ENCODE measurements at places on chromosomes 1 and 21. TPM values are rescaled to one million over a fixed set of nuclear protein-coding genes. Genes with fewer than 3 reads are reported as not detected.

LCE3E gene
- total RNA-seq = not detected

PDPN gene
- 8.5 TPM for total RNA-seq

CD244 gene
- total RNA-seq = not detected

HPCA gene
- not detected for total RNA-seq

HCRTR1 gene
- total RNA-seq = not detected

CHAF1B gene
- 0.43 TPM for total RNA-seq

DNA sequence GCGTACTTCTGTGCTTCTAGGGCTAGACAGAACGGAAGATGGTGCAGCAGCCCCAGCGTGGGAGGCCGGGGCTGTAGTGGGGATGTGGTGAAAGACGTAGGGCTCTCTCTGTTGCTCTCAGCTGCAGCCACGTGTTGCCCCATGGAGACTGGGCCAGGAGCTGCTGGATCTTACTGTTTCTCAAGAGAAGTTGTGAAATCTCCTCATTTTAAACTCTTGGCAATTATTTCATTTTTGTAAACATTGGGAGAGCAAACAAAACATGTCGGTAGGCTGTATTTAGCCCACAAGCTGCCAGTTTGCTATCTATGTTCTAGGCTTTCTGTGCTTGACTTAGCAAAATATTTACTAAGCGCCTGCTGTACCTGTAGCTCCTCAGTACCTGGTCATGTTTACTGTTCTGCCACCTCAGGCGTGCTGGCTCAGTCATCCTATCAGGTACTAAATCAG is 15.9 kb upstream of the ELOA start:
- peak; percentile 74 for DNase-seq

GRCh38 chr1:234915924-234916675 is 212.5 kb downstream of the TOMM20 start:
- peak; percentile 72 for DNase-seq

- no peak for DNase-seq
Observed at GRCh38 chr1:209756615-209757445, 977 bp downstream of the TRAF3IP3 start.

DNA sequence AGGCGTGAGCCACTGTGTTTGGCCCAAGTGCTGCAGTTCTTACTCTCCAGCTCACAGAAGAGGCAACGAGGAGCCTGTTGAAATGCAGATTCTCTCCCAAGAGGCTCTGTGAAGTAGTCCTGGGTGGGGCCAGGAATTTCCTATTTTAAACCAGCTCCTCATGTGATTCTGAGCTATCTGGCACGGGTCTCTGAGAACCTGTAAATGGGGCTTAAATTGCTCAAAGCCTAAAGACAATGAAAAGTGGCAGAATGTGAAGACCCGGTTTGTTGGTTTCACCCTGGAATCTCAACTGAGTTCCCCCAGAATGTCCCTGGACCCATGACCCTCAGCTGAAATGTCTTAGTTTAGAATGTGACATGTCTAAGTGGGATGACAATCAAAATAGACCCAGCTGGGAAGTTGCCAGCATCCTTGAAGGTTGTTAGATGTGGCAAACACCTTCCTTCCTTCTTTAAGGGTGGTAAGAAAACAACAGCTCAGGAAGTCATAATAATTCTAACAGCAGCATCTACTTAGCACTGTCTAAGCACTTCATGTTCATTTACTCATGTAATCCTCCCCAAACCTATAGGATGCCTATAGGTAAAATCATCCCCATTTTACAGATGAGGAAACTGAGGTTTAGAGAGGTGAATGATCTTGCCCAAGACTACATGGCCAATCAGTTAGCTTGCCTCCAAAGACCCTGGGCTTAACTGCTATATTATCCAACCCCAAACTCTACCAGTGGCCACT is 20.9 kb upstream of the ATP5PO start:
- DNase-seq = no peak

- DNase-seq = no peak
Observed at GRCh38 chr1:192445241-192445640, 128.4 kb downstream of the RGS21 start.

- DNase-seq = no peak
Observed at GRCh38 chr1:29708381-29708780, 472.1 kb downstream of the PTPRU start.

- DNase-seq = no peak
Observed at GRCh38 chr21:42887326-42887725, 5.8 kb upstream of the NDUFV3 start.
